ENCODE measurements at places on chromosomes 6 and 20.

DNA sequence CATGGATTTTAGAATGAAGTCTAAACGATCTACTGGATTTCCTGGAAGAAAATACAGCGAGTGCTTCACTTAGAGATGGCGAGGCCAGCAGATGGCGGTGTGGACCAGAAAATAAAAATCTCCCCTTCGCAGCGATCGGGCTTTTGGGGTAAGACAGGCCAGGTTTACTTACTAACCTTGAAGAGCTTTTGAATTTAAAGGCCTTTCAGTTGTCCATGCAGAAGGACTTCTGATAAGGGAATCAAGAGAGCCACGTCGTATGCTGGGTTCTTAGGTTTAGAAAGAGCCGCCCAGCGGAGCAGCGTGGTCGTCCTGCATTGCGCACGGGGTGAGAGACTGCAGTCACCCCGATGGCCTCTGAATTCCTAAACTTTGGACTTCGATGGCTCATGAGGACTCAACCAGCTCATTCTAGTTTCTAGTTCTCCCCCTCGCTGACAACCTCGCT, 125.2 kb upstream of the RALGAPA2 start:
- DNase-seq, result no peak

DNA sequence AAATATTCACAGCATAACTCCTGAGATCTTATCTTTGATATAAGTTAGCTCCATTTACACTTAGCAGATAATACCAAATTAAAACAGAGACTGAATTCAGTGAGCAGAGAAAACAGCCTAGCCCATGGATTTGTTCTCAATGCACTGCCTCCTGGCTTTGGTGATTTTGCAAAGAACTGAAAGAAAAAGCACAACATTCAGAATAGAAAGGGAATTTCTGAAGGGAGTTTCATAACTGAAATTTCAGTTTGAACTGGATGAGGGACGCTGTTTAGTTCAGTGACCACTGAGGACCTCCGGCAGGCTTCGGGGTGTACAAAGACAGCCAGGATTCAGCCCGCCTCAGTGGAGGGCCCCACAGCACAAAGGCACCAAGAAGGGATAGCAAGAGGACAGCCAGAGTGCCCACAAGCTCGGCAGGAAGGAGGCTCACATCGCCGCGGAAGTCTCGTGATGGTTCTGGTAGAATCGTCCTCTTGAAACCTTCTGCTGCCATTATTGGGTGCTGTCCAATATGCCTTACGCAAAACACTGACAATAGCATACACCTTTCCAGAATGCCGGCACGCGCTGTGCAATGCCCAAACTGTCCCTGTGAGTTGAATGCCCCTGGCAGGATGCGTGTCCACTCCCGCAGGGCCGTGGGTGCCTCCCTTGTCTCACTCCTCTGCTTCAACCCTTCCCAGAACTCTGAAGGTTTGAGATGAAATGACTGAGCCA, 9.7 kb upstream of the IRF4 start:
- no peak for DNase-seq

GRCh38 chr6:51571168-51571567, 516.2 kb downstream of the PKHD1 start:
- no peak for DNase-seq

DNA sequence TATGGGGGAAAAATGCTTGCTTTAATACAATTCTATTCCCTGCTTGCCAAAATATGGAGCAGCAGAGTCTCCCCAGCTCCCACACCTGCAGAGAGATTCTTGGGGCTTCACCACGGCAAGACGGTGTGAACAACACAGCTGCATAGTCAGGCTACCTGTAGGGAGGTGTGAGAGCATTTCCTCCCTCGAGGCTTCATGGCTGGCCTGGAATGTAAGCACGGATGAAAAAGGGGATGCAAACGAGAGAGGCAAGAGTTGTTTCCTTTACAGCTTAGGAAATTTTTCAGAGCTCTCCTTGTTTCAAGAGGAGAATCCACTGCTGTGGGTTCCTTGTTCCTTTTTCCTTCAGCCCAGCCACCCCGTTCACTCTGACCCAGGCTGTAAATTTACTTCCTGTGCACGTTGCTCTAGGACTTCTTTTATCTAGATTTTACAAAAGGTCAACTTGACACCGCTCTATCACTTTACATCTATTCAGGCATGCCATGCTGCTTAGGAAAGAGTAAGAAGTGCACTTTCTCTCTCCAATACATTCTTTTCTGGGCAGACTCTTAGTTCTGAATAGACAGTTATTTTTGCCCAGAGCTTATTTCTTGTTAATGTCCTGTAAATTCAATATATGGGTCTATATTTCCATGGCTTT, 197.1 kb downstream of the KHDC1L start:
- no peak for DNase-seq

GRCh38 chr20:9141921-9142320, 73.0 kb downstream of the PLCB4 start:
- no peak for DNase-seq

DNA sequence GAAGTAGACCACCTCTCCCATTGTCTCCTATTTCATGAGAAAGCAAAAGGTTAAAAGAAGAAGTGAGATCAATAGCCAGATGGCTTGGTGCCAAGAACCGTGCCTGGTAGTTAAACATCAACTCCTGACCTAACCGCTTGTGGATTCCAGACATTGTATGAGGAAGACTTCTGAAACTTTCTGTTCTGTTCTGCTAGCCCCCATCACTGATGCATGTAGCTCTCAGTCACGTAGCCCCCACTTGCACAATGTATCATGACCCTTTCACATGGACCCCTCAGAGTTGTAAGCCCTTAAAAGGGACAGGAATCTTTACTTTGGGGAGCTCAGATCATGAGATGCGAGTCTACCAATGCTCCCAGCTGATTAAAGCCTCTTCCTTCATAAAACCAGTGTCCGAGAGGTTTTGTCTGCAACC, 301.2 kb downstream of the RNGTT start:
- no peak for DNase-seq

GRCh38 chr20:25323496-25324246, 67.0 kb downstream of the ABHD12 start:
- DNase-seq, result no peak

- no peak for DNase-seq
Measured at GRCh38 chr6:148396411-148396810, 53.8 kb downstream of the SASH1 start.

DNA sequence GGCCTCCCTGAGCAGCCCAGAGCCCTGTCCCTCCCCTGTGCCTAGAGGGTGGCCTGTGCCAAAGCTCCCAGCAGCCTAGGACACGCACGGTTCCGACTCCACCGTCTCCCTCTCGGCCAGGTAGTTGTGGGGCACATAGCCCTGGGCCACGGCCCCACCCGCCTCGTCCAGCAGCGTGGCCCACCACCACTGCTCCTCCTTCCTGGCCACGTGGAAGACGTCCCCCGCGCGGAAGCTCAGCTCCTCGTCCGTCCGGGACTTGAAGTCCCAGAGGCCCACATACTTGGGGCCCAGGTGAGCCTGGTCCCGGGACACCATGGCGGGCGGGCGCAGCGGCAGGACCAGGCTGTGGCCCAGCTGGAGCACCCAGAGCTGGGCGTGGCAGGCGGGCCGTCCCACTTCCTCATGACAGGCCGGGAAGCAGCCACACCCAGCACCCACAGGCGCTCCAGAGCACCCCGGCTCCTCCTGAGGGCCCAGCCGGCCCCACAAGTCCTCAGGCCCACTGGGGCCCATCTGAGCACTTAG, at the start of gene PTK6:
Gene PTK6 (minus strand): TSS at position 380 of the 528 bp plus-strand sequence. CDS start 62 bp downstream, at position 318.
- no peak for DNase-seq

- DNase-seq, result no peak
Measured at GRCh38 chr6:53062169-53062539, 3.0 kb upstream of the FBXO9 start.

- DNase-seq, result no peak
Measured at GRCh38 chr6:1747531-1747930, 137.8 kb downstream of the FOXC1 start.

DNA sequence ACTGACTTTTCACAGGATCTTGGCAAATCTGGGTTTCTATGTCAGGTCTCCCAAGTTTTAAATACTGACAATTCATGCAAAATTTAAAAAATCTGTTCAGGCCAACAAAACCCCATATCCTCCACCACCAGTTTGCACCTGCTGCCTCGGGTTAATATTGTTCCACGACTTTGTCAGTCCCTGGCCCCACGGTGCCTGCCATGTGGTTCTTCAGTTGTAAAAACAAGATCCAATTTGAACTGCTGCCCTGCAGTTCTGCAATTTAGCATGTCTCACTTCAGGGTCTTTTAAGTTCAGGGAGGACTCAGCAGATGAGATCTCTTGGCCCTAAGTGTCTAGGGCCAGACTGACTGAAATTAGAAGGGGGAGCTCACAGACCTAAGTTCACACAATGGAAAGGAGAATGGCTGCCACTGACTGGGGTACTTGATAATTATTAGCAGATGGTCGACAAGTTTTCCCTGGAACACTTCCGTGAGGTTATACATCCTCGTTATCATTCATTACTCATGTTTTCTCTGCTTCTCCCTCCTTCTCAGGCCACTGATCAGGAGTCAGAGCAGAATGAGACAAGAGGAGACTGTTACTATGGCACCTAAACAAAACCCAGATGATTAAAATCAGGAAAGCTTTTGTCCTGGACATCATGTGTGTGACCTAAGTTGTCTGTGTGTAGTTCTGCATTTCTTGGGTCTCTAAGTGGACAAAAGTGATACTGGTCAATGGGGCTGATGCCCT, 223.6 kb downstream of the KIF16B start:
- DNase-seq, result no peak

GRCh38 chr20:39800548-39800947, 838.4 kb downstream of the DHX35 start:
- DNase-seq, result no peak

DNA sequence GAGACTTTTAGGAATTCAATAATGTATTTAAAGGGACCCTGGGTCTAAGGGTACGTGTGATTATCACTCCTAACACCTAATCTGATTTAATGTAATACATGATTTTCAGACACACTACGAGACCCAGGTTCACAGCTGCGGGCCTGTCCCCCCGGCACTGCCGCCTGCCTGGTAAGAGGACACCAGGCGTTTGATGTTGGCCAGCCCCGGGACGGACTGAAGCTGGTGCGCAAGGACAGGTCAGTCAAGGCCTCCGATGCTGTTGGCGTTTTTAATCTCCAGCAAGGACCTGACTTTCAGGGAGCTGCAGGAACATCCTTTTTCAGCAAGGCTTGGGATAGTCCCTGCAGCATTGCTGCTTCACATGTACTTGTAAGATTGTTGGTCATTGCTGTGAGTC, 58.2 kb downstream of the IGF2R start:
- DNase-seq, result no peak

DNA sequence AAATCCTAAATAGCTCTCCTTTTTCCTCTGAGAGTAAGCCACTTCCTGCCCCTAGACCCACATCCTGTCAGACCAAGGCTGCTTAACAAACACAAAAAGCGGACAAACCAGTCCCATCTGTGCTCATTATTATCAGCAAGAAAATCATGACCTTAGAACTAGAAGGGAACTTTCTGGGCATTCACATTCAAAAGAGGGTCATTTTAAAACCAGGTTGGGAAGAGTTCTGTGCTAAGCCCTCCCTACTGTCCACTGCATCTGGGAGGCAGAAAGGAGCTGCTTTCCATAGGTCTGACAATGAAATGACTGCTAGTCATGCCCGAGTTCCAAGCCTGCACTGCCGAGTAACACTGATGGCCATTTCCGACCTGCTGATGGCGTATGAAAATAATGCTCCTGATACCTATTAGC, 15.4 kb downstream of the EZR start:
- DNase-seq, result no peak

DNA sequence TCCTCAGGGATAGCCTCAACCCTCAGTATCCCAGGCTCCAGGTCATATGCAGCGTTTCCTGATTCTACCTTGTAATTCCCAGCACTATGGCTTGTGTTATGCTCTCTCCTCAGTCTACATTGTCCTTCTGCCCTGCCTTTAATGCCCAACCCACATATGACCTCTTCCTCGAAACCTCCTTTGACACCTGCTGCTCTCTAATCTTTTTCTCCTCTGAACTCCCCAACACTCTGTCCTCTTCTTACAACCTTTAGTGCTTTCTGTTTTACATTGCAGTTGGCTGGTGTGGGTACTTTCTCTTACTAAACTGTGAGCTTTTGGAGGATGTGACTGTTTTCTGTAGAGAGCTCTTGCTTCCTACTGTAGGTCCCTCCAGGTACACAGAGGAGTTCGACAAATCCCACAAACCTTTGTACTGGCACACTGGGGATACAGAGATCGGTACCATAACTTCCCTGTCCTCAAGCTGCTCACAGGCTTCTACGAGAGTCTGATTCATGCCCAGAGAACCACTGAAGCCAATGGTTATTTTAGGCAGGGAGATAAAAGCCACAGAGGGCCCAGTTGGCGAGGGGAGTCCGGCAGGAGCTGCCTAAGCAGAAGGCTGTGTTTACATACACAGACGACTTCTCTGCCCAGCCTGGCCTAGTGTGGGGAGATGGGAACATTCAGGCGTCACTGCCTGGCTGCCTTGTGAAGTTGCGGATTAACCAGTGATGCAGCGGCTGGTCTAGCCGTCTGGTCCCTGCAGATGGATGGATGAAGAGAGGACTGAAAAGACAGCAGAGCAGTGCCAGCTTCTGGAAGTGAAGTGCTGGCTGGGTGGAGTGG, 8.4 kb upstream of the EPB41L1 start:
- no peak for DNase-seq

DNA sequence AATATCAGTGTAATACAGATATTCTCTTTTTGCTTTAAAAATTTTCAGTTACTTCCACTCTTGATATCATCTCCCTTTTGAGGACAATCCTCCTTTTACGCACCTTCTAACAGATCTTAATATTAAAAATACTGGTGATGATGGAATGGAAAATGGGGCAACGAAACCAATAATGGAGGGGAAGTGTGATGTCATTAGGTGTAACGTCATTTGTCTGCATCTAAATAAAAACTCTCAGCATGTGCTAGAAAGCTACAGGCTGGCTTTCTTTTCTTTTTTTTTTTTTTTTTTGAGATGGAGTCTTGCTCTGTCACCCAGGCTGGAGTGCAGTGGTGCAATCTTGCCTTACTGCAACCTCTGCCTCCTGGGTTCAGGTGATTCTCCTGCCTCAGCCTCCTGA, 66.5 kb downstream of the IYD start:
- no peak for DNase-seq

- DNase-seq, result no peak
Measured at GRCh38 chr6:121839896-121840295, 404.4 kb downstream of the GJA1 start.

- no peak for DNase-seq
Measured at GRCh38 chr20:33209789-33210188, 7.4 kb upstream of the BPIFA3 start.

DNA sequence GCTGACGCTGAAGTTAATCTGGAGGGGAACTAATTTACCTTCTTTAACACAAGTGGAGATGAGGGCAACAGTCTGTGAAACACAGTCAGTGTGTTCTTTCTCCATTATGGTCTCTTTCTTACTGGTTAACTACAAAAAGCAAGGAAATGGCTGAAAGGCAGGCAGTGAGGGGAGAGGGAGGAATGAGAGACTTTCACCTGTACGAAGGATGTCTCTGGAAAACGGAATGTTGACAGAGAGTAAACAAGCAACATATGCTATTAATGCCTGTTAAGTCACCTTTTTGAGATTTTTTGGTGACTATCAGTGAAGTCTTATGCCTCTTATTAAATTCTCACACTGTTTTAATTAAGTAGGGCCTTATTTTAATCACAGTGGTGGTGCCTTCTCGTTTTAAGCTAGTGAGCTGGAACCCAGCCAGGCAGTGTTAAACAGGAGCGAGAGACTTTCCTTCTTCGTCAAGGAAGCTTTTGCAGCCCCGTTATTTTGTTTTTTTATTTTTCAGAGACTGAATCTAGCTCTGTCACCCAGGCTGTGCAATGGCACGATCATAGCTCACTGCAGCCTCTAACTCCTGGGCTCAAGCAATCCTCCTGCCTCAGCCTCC, 165.6 kb downstream of the ATXN1 start:
- DNase-seq, result no peak

- no peak for DNase-seq
Measured at GRCh38 chr6:71330501-71330900, 41.9 kb downstream of the OGFRL1 start.

All from stimulated activated CD8-positive, alpha-beta memory T cell treated with anti-CD3 and anti-CD28 coated beads, Interleukin-7, amount 100 ng/mL, for 24 hours (primary cell).